ELR (cell line): ENCODE measurements at places on chromosomes 4 and X.

- DNase-seq, result no peak
Measured at GRCh38 chrX:69153060-69153730, 12.1 kb downstream of the PJA1 start.

DNA sequence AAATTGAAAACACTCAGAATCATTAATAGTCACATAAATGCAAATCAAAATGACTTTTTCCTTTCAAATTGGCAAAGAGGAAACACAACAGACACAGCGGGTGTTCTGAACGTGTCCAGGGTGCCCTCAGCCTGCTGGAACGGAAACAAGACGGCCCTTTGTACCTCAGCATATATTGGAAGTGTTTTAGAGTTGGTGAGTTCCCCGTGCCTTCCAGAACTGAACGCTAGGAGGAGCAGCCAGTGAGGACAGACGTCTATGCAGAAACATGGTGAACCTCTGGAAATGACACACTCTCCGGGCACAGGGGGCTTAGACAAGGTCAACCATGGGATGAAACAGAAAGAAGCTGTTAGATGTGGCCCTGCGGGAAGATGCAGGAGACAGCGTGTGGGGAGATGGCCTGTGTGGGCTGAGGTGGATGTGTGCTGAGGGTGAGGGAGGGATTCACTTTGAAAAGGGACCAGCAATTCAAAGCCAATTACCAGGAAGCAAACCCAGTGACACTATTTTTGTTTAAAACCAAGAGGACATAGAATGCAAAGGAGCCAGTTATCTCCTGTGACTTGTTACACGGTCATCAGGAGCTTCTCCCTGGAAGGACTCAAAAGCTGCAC is 40.4 kb downstream of the RNF212 start:
- DNase-seq, result peak; percentile 67

DNA sequence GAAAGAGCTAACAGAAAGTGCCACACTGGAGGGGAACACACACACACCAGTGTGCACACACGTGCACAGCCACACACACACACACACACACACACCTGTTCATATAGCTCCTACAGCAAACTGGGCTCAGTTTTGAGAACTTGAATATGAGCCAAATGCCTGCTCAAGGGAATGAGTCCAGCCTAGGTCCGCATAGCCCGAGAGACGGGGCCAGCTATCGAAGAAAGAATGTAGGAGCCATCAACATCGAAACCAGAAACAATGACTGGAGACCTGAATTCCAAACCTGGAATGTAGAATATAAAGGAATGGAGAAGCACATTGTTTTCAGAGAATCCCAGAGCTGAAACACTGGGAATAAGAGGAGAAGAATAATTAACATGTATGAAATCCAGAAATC is 37.6 kb upstream of the ERVMER34-1 start:
- DNase-seq, result no peak

- DNase-seq, result no peak
Measured at GRCh38 chr4:94536049-94536448, 84.3 kb downstream of the PDLIM5 start.

DNA sequence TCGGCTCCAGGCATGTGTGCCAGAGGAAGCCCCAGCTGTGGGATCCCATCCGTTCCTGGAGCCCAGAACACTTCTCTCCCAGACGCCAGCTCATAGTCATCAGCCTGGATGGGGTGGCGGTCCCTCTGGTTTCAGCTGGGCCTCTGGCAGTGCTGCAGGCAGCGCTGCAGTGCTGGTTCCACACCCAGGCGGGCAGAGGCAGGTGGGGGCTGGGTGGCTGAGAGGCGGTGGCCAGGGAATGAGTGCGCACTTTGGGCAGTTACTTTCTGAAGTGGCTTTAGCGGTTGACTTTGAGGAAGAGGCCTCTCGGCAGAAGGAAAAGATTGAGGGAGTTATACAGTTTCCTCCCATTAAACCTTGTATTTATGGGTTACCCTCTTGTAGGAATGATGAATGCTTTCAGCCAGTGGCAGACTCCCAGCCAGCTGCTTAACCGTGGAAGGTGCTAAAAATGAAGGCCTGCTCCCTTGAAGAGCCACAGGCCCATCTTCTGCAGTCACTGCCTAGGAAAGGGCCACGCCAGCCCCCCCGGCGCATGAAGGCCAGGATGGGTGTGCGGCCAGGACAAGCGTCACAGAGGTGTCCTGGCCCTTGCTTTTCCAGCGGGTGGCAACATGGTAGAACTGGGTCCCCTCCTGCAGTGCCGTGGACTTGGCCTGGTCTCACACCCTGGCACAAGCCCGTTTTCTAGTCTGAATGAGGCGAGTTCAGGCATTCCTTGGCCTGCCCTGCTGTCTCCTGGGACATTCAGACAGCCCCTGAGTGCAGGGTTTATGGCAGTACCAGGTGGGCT is 9.9 kb downstream of the TADA2B start:
- no peak for DNase-seq

GRCh38 chr4:3368841-3369760 is 72.7 kb upstream of the HGFAC start:
- no peak for DNase-seq

- DNase-seq, result no peak
Measured at GRCh38 chr4:87956501-87956900, 19.0 kb upstream of the SPP1 start.

DNA sequence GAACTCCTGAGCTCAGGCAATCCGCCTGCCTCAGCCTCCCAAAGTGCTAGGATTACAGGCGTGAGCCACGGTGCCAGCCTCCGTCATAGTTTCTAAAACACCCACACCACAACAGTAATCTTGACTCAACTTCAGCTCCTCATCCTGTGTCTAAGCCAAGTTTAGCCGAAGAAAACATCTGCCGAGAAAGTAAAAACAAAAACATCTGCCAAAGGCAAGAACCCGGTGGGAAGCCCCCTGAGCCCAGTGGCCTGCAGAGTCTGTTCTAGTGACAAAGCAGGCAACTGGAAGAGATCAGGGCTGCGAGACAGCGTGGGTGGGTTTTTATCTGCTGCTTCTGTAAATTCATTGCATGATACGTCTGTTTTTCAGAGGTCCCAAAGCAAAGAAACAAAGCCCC is 26.6 kb upstream of the CD99 start:
- DNase-seq, result no peak

DNA sequence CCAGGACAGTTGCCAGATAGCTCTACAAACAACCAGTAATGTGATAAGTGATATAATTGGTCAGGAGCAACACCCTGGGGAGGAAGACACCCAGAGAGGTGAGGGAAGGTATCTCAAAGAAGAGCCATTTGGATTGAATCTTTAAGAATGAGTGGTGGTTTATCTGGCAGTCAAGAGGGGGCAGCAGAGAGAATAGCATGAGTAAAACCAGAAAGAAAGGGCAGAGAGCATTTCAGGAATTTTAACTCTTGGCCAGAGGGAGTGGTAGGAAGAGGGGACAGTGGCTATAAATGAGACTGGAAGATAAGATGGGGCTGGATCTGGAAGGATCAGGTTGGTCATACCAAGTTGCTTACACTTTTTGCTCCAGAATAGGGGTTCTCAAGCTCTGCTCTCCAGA is 5.9 kb upstream of the SEPTIN6 start:
- peak; percentile 66 for DNase-seq

DNA sequence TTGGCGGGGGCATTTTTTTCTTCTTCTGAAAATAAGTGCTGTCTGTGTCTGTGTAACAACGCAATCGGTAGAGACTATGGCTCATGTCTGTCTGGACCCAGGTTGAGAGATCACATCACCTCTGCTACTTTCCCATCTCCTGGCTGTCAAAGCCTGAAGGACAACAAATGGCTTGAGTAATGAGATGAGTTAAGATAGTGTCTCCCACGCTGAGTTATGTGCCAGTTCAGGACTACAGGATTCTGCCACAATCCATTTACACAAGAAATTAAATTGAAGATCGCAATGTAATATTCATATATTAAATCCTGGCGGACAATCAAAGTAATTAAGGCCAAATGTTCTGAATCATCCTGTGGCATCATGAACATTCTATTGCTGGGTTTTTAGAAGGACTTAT is 16.5 kb upstream of the ARHGAP36 start:
- DNase-seq, result no peak

DNA sequence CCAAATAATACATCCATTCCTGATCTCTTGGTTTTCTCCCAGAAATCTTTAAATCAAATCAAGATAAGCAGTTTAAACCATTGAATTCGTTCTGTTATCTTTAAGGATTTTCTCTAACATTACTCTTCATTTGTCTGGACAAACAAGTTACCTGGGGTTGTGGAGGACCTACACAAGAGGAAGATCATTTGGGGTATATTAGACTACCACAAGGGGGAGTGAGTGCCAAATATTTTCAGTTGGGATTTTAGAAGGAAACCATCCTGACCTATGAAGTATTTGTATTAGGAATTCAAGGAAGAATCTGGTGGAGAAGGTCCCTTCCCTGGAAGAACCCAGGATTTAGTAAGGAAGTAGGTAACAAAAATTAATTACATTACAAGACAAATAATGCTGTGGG is 12.0 kb upstream of the DCHS2 start:
- DNase-seq, result peak; percentile 33

GRCh38 chrX:112774142-112774541 is 66.5 kb downstream of the AMOT start:
- DNase-seq, result no peak

DNA sequence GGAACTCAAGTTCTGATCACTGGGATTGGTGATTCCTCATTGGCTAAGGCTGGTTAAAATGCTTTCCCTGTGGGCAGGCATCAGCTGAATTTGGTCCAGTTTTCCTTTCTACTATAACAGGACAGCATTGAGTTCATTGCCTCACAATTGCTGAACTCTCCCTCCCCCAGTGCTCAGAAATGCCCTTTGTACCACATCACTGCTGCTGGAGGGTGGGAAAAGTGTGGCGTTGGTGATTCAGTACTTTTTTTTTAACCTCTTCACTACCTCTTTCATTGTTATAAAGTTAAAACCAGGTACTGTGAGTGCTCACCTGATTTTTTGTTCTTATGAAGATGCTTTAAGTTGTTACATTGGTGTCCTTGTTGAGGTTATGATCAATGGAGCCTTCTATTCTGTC is 69.3 kb upstream of the IL2 start:
- no peak for DNase-seq

GRCh38 chrX:155535866-155536265 is 76.9 kb downstream of the TMLHE start:
- DNase-seq, result peak; percentile 45

DNA sequence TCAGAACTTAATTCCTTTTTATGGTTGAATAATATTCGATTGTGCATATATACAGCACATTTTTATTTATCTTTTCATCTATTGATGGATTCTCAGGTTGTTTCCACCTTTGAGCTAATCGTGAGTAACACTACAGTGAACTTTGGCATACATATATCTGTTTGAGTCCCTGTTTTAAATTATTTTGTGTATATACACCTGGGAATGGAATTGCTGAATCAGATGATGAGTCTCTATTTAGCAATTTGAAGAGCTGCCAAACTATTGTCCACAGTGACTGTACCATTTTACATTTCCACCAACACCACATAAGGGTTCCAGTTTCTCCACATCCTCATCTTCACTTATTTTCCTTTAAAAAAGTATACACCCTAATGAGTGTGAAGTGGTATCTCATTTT is 166.2 kb upstream of the FGF13 start:
- peak; percentile 24 for DNase-seq

GRCh38 chr4:124713185-124713592 is 657 bp upstream of the ANKRD50 start:
- peak; percentile 84 for DNase-seq

- peak; percentile 44 for DNase-seq
Measured at GRCh38 chrX:1477801-1478458, 25.2 kb upstream of the ASMTL start.

DNA sequence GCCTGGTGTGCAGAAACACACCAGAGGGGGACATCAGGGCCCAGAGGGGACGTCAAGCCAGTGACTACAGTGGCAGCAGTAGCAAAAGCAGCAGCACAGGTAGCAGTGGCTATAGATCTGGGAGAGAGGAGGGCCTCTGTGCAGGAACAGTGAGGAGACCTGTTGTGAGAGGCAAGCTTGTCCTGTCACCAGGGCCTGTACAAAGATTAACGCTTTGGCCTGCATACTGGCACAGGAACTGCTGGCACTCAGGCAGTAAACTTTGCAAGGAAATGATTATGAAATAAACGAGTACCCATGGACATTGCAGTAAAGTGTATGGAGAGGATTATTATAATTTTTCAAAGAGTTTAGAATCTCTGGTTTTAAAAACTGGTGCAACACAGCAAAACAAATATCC is 5.5 kb upstream of the PHF8 start:
- no peak for DNase-seq

GRCh38 chr4:73847526-73848182 is 5.4 kb upstream of the PF4V1 start:
- DNase-seq, result no peak

DNA sequence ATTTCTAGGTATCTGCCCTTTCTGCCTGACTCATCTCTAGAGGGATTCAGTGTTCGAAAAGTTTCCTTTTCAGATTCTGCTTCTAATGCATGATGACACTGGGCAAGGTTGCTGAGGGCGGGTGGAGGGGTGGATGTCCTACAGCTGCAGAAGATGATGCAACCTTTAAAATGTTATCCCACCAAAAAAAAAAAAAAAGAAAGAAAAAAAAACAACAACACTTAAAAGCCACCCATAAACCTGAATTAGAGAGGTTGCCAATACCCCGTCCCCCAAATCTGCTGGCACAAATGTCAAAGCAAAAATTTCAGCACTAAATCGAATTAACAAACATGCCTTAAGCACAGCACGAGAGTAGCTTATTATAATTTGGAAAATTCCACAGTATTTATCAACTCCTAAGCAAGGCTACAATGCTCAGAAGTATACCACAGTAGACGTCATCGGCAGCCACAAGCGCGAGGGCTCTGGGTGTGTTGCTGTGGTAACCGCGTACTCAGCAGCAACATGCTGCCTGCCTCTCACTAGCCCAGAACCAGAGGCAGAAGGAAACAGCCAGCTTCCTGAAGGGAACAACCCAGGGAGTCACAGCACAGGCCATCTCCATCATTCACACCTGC is 167.5 kb upstream of the MAP3K15 start:
- peak; percentile 86 for DNase-seq

DNA sequence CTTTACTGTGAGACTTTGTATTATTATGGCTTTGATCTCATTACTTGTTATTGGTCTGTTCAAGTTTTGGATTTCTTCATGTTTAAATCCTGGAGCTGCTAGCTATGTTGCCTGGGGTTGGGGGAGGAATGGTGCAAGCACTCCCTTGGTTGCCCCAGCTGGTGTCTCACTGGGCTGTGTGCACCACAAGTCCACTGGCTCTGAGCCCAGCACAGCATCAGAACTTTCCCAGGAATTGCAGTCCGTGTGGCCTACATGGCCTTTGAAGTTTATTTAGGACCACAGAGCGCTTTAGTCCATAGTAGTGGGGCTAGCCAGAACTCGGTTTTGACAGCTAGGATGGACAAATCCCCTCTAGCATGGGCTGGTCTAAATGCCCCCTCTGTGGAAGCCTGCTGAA is 278.8 kb upstream of the RPS6KA3 start:
- no peak for DNase-seq

GRCh38 chrX:140918398-140919038 is 83.9 kb upstream of the SPANXB1 start:
- DNase-seq, result peak; percentile 75

DNA sequence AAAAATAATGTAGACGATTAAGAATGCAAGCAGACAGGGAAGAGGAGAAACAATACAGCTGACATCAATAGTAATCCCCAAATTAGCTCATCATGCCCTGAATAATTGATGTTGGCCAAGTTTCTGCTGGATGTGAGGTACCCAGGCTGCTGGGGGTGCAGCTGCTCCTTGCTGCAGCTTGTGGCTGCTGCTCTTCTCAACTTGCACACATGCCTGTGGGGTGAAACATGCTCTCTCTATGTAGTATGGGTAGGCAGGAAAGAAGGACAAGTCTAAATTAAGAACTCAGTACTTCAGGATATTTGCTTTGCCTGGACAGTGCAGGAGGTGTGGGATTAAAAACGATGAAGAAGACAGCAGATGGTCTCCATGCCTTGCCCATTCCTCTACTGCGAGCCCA is 16.7 kb downstream of the EDA2R start:
- no peak for DNase-seq

GRCh38 chrX:10047133-10047532 is 80.0 kb downstream of the CLDN34 start:
- no peak for DNase-seq
